ENCODE measurements at places on chromosomes 4 and X. TPM values are rescaled to one million over a fixed set of nuclear protein-coding genes. Genes with fewer than 3 reads are reported as not detected.

The TLR6 gene
- total RNA-seq, result 1.8 TPM

The EXOSC9 gene
- 26.9 TPM for total RNA-seq

The ETNPPL gene
- total RNA-seq, result not detected

The SYNPO2 gene
- 1.3 TPM for total RNA-seq

The SLC10A6 gene
- not detected for total RNA-seq

The FMR1NB gene
- not detected for total RNA-seq

Measured in A549 treated with dexamethasone at 1 μM for 4 hours (cell line).